ENCODE measurements at places on chromosomes 13 and 19.
A peak's percentile ranks its signal among the peaks of the same experiment; 100 is the strongest.

GRCh38 chr19:1847684-1848398, 442 bp downstream of the REXO1 start:
- peak; percentile 41 for DNase-seq

DNA sequence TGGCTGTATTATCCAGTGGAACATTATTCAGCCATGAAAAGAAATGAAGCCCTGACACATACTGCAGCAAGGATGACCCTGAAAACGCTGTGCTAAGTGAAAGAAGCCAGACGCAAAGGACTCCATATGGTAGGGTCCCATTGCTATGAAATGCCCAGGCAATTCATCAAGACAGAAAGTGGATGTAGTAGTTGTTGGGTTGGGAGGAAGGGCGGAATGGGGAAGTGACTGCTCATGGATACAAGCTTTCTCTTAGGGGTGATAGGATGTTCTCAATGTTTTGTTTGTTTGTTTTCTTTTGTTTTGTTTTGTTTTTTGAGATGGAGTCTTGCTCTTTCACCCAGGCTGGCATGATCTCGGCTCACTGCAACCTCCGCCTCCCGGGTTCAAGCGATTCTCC, 11.1 kb upstream of the CEACAM16 start:
- DNase-seq = no peak

GRCh38 chr13:113029487-113030258, 60.7 kb downstream of the MCF2L start:
- DNase-seq = peak; percentile 70

- no peak for DNase-seq
These were observed 11.0 kb upstream of the ZNF573 start for GRCh38 chr19:37790244-37790925.

GRCh38 chr13:27170516-27171243, 931 bp downstream of the USP12 start:
- peak; percentile 51 for DNase-seq

GRCh38 chr19:5271145-5271544, 69.5 kb downstream of the PTPRS start:
- no peak for DNase-seq
